Stimulated activated CD8-positive, alpha-beta memory T cell treated with anti-CD3 and anti-CD28 coated beads, Interleukin-4, amount 100 ng/mL, for 1 hour (primary cell): ENCODE measurements at places on chromosomes 5 and 9.

DNA sequence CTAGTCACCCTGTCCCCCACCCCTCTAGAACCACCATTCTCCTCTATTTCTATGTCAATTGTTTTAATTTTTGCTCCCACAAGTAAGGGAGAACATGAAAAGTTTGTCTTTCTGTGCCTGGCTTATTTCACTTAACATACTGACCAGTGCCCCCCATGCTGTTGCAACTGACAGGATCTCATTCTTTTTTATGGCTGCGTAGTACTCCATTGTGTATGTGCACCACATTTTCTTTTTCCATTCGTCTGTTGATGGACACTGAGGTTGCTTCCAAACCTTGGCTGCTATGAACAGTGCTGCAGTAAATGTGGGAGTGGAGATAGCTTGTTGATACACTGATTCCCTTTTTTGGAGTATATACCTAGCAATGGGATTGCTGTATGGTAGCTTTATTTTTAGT lies 7.4 kb upstream of the TERT start:
- no peak for DNase-seq

DNA sequence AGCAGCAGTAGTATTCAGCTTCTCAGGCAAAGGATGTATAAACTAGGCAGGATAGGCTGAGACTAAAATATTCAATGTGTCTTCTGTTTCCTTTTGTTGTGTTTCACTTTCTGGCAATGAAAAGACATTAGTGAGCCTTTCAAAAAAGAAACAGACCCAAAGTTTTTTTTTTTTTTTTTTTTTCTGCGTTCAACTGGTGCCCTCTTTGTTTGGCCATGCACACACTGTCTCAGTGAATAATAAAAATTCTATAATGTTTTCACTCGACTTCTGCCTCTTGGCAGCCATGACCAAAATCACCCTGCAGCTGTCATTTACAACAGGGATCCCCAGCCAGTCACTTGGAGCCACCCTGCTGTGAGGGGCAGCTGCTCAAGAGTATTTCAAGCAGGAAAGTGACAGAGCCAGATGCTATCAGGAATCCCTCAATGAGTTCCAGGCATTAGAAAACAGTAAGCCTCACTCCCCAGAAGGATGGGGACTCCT lies 44.0 kb upstream of the MAN2A1 start:
- DNase-seq = no peak

DNA sequence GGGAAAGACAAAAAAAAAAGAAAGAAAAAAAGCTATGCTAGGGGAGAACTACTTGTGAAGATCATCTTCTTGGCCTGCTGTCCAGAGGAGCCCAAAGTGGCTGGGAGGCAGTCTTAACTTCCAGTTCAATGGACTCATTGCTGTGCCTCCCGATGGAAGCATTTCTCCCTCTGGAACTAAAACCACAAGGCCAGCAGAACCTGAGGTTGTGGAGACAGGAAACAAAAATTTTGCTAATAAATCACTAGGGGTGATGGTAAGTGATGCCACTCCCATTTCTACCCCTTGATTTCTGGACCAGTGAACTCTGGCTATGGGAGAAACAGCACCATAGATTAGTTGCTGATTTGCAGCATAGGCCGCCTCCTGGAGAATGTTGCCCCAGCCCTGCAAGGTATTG lies 123.4 kb upstream of the NFIL3 start:
- DNase-seq = no peak

DNA sequence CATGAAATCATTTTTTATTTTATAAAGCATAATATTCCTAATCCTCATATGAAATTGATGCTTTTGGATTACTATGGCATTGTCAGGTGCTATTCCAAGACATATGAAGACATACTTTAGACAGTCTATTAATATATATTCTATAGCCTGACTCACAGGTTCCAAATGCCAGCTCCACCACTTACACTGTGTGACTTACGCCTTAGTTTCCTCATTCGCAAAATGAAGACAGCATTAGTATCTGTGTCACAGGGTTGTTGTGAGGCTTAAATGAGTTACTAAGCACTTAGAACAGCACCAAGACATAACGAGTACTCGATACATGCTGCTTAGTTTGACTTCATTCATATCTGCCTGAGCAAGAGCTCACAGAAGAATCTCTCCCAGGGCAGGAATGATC lies 132.2 kb upstream of the PTGER4 start:
- DNase-seq = no peak

DNA sequence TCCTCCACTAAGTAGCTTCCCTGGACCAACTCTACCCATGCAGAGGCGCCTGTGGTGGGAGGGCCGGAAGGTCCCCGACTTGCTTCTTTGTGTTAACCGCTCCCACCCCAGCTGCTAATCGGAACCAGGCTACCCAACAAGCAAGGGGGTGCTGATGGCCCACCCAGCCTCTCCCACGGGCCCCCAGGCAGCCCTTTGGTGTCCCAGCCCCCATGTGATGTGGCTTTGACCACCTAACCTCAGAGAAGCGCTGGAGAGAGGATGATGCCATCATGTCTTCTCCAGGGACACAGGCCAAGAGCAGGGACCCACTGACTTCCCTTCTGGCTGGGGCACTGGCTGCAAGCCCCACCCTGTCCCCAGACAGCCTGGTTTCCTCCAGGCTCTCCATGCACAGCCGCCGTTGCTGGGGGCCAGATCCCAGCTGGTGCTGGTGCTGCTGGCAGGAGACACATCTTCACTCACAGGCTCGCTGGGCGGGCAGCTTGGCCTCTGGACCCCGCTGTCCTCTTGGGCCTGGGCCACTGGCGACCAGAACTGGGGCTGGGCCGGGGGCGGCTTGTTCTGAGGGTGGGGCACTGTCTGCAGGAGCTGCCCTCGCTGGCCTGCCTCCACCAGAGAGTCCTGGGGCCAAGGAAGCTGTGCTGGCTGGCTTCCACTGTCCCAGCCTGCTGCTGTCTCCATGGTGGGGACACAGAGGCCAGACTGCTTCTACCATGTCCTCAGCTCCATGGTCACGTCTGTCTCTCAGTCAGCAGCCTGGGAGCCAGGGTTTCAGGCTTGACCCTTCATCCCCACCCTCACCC lies 27.8 kb downstream of the LAMC3 start:
- DNase-seq = no peak

DNA sequence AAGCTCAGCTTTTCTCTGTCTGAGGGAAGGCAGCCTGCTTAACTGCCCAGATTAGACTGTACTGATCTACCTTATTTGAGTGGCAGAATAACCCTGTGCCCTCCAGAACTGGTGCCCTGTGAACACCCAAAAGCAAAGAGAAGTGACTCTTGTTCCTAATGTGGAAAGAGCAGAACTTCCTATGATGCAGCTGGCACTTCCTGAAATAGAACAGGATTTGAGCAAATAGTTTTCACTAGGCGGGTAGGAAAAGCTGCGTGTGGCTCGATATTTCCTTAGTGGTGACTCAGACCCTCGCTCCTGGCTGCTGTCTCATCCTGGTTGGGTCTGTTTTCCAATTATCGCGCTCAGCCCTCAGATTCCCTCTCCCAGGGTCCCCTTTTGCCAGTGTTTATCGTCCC lies 89.9 kb downstream of the SH3TC2 start:
- no peak for DNase-seq

- no peak for DNase-seq
These were observed 473.6 kb downstream of the KCTD16 start for GRCh38 chr5:144644317-144644716.

DNA sequence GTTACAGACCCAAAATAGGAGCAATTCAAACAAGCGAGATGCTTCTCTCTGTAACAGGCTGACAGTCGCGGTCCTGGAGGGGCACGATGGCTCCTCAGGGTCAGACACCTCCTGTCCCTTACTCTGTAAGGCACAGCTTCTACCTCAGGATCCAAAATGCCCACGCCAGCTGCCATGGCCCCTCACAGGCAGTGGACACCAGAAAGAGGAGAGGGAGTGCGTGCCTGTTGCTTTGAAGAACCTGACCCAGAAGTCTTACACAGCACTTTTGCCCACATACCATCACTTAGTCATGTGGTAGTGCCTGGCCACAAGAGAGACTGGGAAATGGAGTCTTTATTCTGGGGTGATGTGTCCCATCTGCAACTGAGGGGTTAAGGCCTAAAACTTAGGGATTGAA lies 11.6 kb upstream of the ABL1 start:
- DNase-seq = no peak
